Renal cortical epithelial cell (primary cell): ENCODE measurements at places on chromosomes 7 and 10.
A peak's percentile ranks its signal among the peaks of the same experiment; 100 is the strongest.

- DNase-seq = peak; percentile 74
These were observed 66.6 kb upstream of the STEAP1B start for GRCh38 chr7:22566592-22566991.

DNA sequence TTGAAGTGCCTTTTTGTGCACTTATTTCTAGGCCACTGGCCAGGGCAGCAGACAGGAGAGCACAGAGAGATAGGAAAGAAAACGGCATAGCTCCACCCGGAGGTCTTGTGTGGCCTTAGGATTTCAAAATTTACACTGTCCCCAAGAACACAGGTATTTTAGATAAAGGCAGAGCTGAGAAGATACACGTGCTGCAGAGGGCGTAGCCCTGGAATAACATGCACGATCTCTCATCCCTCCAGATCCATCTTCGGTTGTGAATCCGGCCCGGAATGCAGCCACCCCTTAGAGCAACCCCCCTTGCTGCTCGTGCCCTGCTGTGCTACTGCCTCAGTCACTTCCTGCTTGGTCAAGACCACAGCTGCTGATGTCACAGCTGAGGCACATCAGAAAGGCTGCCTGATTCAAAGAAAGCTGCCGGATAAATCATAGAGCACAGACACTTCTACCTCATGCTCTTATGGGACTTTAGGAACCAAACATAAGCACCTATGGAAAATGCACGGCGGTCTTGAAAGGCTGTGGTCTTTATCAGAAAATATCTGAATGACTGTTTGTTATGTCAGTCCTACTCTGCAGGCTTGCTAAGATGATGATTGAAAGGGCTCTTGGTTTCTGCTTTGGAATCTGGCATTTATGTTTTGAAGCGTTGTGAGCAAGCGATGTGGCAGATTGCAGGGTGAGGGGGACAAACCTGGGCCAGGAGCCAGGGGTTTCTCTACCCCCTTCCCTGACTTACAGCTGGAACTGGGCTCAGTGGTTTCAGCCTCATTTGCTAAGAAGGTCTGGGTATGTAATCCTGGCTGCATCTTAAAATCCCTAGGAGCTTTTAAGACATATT lies 152.0 kb downstream of the SVIL start:
- DNase-seq = no peak

GRCh38 chr10:91590904-91591796 lies 41.7 kb downstream of the PPP1R3C start:
- peak; percentile 73 for DNase-seq

- DNase-seq = no peak
These were observed 10.5 kb downstream of the SNX13 start for GRCh38 chr7:17929647-17930395.

GRCh38 chr7:151792086-151792485 lies 84.8 kb downstream of the PRKAG2 start:
- DNase-seq = no peak

DNA sequence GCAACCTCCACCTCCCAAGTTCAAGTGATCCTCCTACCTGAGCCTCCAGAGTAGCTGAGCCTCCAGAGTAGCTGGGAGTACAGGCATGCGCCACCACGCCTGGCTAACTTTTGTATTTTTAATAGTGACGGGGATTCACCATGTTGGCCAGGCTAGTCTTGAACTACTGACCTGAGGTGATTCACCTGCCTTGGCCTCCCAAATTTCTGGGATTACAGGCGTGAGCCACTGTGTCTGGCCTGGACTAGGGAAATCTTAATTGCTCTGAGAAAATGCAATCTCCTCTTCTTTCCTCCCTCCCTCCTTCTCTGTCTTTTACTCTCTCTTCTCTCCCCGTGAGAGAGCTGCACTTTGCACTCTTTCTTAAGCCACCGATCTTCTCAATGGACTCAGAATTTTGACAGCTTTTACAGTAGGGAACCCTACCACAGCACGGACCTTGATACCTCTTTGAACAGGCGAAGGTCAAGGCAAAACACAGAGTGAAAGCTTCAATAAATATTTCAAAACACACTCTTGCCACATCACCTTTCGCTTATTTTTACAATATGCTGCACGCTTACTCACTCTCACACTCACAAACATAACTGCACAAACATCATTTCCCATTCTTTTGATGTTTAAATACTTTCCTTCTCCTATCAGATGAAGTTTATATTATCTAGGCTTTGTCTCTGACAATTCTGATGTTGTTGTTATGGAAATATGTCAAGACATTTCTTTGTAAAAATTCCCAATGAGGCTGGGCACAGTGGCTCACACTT lies 173.4 kb upstream of the NRP1 start:
- no peak for DNase-seq

- DNase-seq = no peak
These were observed 230.1 kb downstream of the CALN1 start for GRCh38 chr7:72182036-72182435.

DNA sequence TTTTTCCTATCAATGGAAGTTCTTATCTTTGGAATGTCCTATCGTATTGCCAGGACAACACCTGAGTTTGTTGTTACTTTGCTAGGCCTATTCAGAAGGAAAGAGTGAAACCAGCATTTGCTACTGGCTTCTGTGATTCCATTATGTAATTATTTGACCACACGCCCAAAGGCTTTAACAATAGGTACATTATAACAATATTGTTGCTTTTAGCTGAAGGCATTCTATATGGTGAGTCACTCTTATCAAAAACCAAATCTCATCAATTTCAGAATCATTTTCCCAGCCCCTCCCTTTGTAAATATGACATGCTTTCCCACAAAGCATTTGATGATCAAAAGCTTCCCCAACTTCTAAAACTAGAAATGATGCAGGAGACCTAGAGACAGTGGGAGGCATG lies 294.4 kb upstream of the NEBL start:
- peak; percentile 30 for DNase-seq

- DNase-seq = no peak
These were observed 44.3 kb upstream of the INPP5A start for GRCh38 chr10:132493246-132493755.

- peak; percentile 95 for DNase-seq
These were observed 58.4 kb upstream of the ZNRF2 start for GRCh38 chr7:30225863-30226613.

DNA sequence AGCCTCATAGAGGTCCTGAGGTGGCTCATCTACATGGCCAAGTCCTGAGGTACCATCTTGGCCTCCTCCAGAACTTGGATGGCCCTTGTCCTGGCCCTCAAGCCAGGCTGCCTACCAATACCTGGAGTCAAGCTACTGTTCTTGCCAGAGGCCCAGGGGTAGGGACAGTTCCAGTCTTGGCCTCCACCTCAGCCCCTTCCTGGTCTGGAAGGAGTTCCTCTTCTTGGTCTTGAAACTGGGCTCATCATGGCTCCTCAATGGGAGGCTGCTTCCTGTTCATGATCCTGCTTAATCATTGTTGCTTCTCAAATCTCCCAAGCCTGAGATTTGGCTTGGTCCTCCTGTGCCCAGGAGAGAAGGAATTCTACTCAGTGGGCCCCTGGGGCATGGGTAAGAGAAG lies 3.9 kb downstream of the HPS6 start:
- no peak for DNase-seq

DNA sequence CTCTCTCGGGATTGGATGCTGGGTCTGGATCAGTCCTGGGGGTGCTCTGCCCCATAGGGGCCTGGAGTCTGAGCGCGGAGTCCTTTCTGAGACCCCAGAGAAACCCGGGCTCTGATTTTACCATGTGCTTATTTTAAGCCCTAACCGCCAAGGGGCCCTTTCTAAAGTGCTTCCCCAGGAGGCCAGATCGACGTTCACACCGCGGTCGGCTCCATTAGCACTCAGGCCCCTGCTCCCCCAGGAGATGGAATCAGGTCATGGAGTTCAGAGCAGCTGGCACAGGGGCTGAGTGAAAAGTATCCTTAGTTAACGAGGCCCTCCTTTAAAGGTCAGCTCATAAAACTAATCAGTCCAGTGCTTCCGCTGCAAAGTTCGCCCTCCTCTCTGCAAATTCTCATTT lies 159.4 kb upstream of the COBL start:
- DNase-seq = no peak

- no peak for DNase-seq
These were observed 124.9 kb downstream of the ARHGAP12 start for GRCh38 chr10:31803606-31804351.

GRCh38 chr10:104307576-104308438 lies 30.5 kb downstream of the ITPRIP start:
- no peak for DNase-seq
